Stimulated activated CD8-positive, alpha-beta memory T cell treated with anti-CD3 and anti-CD28 coated beads, Interleukin-15, amount 100 ng/mL, for 4 hours (primary cell): ENCODE measurements at places on chromosomes 4 and X.

- no peak for DNase-seq
Measured at GRCh38 chr4:123699880-123700771, 303.5 kb downstream of the SPRY1 start.

DNA sequence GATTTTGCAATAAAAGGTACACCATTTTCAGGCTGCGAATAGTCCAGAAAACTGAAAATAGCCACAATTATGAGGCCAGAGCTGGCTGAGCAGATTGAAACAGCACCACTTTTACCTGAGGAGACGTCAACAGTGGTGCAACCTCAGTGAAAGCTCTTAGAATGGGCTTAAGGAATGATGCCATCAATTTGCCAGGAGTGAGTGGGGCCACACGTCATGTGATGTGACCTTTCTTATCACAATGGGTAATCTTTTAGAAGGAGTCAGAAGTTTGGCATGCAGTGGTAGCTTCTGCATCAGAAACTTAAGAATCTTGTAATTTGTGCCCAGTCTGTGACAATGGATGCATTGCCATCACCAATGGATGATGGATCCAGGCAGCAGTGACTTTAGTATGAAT, 27.6 kb downstream of the ZNF81 start:
- DNase-seq = no peak

DNA sequence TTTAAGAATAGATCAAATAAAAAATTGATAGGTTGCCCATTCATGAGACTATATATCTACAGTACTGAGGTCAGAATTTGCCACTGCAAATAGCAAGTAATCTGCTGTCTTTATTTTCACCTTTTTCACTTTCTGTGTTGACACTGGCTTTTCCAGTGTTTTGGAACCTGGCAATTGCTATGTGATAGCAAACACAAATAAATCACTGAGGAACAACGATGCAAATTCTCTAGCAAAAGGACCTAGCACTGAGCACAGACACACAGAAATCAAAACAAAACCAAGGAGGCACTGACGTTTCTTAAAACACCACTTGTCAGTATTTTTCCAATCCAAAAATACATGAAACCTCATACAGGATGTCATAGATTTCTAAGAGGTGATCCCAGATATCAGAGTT, 210.7 kb downstream of the DHX15 start:
- no peak for DNase-seq

DNA sequence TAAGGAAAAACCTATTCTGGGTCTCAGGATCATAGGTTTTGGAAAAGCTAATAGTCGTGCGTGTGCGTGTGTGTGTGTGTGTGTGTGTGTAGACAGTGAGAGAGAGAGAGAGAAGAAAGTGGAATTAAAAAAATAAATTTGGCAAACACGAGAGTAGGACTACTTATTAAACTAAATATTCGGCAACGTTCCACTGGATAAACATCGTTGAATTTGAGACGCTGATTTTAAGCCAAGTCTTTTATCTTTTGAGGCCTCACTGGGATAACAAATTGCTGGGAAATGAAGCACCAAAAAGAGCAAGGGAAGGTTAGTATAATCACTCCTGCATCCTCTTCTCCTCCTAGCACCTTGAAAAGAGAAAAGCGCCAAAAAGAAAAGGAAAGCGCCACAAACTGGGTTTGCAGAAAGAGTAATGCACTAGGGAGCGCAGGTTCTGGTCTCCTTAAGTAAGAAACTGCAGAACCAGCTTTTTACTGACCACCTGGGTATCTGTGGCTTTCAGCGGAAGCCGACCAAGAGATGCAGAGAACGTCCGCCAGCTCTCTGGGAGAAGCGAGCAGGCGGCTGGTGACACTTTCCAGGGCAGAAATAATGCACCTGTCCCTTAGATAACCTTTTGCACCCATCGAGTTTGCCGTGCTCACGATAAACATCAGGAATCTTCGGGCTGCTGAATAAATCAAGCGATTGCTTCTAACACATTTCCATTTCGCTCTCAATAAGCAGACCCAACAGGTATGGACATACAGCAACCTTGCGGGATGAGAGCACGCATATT, 3.4 kb downstream of the ATOH1 start:
- no peak for DNase-seq

- DNase-seq = no peak
Measured at GRCh38 chr4:113433116-113433515, 328.4 kb downstream of the CAMK2D start.

DNA sequence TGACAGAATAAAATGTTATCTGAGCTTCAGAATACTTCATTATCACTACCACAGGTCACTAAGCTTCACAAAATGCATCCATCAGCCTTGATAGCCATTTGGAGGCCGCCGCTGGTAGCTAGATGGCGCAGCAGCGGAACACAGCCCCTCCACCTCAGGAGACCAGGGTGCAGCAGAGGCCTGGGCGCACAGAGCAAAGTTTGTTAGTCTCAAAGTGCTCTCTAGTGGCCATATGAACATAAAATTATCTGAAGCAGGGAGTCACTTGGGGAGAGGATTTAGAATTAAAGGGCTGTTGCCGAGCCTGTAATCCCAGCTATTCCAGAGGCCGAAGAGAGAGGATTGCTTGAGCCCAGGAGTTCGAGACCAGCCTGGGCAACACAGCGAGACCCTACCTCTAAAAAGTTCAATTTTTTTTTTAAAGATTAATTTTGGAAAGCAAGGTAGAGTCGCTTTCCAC, 8.1 kb upstream of the DCTD start:
- DNase-seq = peak; percentile 41

DNA sequence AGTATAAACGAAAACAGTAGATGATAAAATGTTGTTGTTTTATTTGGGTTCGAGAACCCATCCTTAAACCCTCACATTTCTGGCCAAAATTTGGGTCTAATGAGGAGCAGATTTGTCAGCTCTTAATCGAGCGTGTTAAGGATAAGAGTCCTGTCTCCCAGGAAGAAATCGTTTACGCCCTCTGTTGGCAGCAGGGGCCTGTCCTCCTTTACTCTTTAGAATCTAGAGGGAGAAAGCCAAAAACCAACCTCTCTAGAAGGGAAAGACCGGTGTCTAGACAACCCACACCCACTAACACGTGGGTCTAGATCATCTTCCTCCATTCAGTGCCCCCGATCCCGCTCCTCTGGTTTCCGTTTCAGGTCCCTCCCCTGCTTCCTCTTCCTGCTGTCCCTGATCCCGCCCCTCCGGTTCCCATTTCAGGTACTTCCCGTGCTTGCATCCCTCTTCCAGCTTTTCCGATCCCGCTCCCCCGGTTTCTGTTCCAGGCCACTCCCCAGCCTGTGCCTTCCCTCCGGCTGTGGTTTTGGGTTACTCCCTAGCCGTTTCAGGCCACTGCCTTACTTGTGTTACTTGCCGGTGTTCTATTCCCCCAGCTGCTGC, 339.1 kb downstream of the PAPSS1 start:
- no peak for DNase-seq

- no peak for DNase-seq
Measured at GRCh38 chrX:56025872-56026571, 206.1 kb upstream of the KLF8 start.

GRCh38 chrX:107442914-107443527, 6.4 kb upstream of the FRMPD3 start:
- no peak for DNase-seq

DNA sequence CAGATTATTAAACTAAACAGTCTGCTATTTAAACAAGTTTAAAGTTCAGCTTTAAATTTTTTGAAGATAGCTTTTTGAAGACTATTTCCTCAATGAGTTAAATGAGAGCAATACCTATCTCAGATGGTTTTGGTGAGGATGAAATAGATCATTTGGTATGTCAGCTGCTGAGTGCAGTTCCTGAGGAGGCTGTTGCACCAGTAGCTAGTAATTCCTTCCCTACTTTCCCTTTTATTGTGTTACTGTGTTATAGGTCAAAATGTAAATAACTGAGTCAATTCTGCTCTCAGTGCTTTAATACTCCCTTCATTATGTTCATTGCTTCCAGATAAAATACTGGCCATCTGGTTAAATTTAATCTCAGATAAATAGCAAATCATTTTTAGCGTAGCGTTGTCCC, 48.6 kb downstream of the BMPR1B start:
- DNase-seq = no peak
